MCF 10A (cell line): ENCODE measurements at places on chromosomes 3 and 15.

GRCh38 chr15:58761010-58761388 lies 10.1 kb upstream of the MINDY2 start:
- no peak for DNase-seq

- no peak for DNase-seq
These were observed 3.7 kb downstream of the MRAS start for GRCh38 chr3:138351916-138352550.

DNA sequence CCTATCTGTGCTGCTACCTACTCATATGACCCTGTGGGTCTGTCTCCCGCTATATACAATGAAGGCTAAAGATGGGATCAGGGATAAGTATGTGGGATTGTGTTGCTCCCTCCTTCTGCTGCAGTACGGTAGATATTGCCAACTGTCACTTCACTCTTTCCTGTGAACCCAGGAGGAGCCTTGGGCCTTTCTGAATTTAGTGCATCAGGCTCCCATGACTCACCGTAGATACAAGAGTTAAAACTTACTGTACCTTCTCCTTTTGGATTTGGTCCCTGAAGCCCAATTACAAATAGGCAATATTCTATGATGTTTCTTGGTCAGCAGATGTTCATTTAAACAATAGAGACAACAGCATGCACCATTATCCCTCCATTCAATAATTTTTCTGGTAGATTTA lies 27.4 kb downstream of the MITF start:
- no peak for DNase-seq

DNA sequence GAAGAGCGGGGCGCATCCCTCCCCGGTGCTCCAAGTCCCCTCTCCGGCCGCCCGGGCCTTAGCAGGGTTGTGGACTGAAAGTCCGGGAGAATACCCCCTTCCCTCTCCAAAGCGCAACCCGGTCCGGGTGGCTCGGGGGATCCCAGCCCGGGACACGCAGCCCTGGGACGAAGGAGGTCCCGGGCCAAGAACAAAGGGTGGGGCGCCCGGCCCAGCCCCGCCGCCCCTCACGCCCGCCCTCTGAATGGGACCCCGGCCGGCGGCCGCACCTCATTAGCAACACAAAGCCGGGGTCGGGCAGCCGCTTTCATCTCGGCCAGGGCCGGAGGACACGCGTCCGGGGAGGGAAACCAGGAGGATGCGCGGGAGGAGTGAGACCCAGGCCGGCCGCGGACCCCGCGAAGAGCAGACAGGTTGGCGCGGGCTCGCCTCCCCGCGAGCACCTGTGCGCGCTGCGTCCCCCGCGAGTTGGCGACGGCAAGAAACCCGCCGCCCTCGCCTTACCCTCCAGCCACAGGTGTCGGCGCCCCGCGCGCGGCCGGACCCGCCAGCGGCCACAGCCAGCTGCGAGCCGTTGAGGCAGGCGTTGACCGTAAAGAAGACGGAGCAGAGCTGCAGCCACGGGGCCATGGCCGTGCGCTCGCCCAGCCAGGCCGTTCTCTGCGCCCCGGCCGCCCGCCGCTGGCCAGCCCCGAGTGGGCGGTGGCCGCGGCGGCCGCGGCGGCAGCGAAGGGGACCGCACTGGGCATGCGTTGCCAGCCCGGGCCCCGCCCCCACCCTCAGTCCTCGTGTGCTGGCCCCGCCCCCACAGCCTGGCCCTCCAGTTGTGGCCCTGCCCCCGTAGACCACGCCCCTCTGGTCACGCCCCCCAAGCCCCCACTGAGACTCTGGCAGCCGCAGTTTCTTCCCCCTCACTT lies at the start of gene IL17RD:
Gene IL17RD (minus strand): TSS at position 697 of the 917 bp plus-strand sequence. CDS start 67 bp downstream, at position 630.
- DNase-seq, result peak; percentile 78

- no peak for DNase-seq
These were observed 8.0 kb upstream of the CTXND1 start for GRCh38 chr15:80259942-80260510.

DNA sequence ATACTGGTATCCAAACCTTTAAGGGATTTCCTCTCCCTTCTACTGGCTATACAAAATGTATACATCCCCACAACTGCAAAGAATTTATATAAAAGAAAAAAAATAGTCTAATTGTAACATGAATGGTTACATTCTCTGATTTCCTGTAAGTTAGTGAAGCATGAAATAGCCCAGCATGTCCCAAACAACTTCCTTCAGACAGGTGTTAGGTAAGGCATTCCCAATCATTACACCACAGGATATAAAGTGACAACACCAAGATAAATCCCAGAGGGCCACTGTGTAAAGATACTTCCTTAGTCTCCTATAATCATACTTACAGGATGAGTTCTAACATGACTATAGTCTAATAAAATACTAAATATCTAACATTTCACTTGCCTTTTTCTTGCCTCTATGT lies 7.6 kb downstream of the CMTM6 start:
- no peak for DNase-seq

DNA sequence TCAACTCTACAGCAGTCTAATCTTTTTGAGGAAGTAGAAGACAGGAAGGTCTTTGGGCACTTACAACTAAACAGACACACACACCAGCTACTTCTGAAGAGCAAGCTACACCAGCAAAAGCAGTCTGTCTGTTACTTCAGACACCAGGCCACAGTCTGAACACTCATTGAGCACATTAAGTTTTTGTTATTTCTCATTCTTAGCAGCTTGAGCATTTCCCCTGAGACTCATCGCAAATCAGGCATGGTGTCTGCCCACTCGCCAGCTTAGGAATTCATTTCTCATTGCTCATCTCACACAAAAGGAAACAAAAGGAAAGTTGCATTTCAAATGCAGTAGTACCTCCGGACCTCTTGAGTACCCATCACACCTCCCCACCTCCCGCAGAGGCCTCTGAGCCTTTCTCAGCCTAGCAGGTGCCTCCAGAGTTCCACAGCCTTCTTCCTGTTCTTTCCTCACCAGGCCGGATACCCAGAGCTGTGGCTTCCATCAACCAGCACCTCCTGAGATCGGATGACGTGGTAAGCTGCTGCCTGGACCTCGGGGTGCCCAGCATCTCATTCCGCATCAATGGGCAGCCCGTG lies 302.0 kb downstream of the RYR3 start:
- DNase-seq, result no peak

DNA sequence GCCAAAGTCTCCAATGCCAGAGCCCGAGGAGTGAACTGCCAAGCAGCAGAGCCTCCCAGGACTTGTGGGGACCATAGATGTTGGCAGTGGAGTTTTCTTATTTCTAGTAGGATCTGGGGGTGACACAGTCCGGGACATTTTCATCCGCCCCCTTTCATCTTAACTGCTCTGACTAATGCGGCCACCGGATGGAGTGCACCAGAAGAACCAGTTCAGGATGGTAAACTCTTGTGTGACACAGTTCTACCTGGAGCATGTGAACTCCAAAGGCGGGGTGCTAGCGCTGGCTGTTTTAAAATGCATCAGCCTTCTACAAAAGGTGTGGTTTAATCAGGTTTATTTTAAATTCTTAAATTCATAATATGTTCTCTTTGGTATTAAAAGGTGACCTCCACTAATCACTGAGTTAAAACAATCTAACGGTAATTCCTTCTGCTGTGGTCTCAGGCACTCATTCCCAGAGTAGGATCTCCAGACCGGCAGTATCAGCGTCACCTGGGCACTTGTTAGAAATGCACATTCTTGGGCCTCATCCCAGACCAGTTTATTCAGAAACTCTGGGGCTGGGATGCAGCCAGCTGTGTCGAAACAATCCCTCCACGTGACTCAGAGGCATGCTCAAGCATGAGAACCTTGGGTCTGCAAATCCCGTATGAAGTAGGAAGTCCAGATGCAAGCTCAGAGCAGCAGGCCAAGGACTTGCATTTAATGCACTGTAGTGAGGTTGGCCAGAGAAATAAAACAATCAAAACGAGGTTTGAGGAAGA lies 105.5 kb downstream of the GABRB3 start:
- no peak for DNase-seq

DNA sequence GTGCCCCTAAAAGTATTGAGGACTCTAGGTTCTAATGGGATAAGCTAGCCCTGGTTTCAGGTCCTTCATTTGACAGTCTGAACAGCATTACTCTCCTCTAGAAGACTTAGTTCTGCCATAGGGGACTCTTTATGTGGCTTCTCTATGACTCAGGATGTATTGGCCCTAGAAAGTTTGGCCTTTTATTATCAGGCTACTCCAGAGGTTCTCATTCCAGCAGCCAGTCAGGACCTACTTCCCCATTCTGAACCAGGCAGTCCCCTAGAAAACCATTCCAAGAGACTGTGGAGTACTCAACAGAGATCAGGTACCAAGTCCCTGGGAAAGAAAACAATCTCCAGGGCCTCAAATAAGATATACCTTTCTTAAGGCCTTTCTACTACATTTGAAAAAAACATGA lies 157.9 kb upstream of the TSPAN3 start:
- DNase-seq, result no peak

DNA sequence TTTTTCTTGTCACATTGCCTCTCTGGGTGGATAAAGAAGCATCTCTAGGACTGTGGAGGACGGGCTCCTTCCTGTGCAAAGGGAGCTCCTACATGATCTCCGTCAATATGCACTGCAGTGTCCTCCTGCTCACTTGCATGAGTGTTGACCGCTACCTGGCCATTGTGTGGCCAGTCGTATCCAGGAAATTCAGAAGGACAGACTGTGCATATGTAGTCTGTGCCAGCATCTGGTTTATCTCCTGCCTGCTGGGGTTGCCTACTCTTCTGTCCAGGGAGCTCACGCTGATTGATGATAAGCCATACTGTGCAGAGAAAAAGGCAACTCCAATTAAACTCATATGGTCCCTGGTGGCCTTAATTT lies 478 bp downstream of the GPR15 start:
- no peak for DNase-seq

DNA sequence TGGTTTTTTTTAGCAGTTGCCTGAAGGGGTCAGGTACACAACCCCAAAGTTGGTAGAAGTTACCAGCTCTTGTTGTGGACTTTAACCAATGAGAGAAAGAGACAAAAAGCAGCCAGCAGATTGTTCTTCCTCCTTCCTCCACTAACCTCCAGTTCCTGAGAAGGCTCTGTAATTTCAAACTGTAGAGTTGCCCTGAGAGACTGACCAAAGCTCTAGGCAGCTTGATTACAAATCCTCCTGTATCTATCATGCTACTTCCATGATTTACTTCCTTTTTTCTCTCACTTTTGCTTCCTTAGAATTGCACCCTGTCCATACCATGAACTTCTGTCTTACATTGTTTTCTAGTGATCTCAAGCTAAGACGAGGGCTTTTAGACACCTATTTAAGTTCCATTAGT lies 29.2 kb downstream of the NSUN3 start:
- DNase-seq, result no peak

DNA sequence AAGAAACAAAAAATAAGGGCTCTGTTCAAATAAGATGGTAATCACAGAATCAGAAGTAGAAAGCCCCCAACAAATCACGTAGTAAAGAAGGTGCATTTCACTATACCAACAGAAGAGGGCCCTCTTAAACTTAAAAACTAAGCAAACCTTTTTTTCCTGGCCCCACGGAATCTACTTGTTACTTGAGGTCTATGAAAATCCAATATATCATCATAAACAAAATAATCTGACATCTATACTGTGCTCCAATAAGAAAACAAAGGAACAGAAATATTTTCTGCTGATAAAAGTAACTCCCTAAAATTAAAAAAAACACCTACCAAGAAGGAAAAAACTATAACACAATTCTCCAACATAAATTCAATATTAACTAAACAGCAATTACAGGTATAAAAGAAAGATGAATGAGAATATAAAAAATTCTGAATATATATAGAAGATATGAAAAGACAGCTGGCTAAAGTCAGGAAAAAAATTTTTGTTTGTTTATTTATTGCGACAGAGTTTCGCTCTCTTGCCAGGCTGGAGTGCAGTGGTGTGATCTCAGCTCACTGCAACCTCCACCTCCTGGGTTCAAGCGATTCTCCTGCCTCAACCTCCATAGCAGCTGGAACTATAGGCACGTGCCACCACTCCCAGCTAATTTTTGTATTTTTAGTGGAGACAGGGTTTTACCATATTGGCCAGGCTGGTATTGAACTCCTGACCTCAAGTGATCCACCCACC lies 81.8 kb downstream of the CLASP2 start:
- peak; percentile 60 for DNase-seq

DNA sequence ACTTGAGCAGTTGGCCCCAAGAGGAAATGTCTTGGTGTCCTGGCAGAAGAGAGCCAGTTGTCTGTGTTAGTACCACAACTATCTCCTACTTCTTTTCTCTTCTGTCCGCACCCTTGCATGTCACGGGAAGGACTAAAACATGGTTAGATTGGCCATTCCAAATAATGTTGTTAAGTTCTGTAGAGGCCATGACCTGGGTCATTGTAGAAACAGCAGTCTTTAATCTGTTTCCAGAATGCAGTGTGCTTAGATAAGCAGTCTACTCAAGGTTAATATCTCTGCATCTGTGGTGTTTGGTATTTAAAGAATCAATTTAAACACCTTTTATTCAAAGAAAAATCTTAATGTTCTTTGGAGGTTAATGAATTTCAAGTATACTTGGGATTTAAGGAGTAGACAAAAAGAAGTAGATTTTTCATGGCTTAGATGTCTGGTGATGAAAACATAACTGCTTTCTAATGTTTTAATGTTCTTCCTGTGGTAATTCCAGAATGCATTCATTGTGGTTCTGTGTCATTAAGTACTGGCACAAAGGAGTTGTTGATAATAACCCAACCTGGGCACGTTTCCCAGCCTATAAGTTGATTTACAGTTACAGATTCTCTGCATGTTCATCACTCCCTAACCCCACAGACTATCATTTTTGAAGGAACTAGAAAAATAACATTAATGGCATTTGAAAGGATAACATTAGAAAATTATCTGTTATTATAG lies 58.9 kb downstream of the TMEM108 start:
- DNase-seq, result no peak

GRCh38 chr3:71726146-71726545 lies 944 bp upstream of the EIF4E3 start:
- DNase-seq, result no peak

DNA sequence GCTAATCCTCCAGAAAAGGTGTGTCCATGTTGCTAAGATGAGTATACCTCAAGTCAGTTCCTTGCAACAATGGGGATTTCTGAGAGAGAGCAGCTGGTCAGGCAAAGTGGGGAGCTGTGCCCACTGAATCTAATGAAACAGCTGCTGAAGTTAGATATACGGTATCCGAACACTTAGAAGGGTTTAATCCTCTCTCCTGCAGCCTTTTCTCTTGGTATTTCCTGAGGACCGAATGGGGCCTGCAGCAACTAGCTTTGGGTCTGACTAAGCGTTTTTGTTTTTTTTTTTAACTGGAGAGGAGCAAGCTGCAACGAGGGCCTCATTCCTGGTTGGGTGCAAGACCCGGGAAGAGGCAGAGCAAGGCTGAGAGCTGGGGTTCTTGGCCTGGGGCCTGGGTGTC lies 37.6 kb upstream of the BNC1 start:
- peak; percentile 76 for DNase-seq

GRCh38 chr15:41561104-41561776 lies 2.2 kb downstream of the TYRO3 start:
- no peak for DNase-seq

DNA sequence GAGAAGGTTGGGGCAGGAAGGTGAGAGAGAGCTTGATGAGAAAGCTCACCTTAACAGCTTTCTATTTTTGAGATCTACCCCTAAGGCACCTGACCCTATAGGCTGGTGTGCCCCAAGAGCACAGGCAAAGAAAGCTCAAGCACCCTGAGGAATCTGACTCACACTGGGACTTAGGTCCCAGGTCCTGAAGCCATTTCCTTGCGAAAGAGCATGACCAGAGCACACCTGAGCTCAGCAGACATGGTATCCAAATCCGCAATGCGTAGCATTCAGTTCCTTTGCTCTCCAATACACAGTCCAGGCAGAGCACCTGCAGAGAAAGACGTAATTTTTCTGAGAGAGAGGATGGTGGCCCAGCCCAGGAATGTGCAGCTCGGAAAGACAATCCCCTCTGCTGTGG lies 112.1 kb upstream of the LPP start:
- DNase-seq, result no peak
